Cortex of kidney (tissue), 1 donor: ENCODE measurements at places on chromosomes 12 and 14.

- DNase-seq = no peak
These were observed 105.1 kb upstream of the DCN start for GRCh38 chr12:91287753-91288152.

- no peak for DNase-seq
These were observed 77.5 kb upstream of the ABCD2 start for GRCh38 chr12:39697108-39697507.

DNA sequence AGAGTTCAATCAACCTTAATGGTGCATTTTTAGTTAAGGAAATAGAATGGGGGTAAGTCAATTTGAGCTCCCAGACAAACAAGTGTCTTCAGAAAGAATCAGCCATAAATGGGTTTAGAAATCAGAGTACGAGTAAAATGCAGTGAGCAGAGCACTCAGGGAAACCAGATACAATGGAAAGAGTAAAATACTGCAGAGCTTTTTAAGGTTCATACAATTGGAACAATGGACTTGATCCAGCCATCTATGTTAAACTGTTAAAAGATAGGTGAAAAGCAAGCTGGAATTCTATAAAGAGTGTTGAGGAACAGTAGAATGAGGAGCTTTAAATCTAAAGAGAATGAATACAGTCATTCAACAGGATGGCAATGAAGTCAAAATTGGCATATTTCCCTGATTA lies 23.8 kb upstream of the PCNX4 start:
- DNase-seq = no peak

GRCh38 chr12:112283546-112283945 lies 98.7 kb downstream of the HECTD4 start:
- DNase-seq = no peak

DNA sequence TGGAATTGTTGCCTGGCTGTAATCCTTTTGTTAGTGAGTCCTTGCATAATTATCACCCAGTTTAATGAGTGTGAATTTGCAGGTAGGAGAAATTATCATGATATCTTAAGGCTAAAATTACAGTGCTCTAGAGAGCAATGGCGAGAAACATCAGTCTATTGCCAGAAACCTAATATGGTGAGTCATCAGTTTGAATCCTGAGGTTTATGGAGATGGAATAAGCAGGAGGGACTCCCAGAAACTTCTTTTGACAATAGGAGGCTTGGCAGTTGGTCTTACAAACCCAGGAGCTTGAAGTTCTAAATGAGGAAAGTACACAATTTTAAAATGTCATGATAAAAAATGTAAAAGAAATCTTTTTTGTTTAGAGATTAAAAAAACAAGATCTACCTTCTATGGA lies 31.5 kb upstream of the CRADD start:
- no peak for DNase-seq

DNA sequence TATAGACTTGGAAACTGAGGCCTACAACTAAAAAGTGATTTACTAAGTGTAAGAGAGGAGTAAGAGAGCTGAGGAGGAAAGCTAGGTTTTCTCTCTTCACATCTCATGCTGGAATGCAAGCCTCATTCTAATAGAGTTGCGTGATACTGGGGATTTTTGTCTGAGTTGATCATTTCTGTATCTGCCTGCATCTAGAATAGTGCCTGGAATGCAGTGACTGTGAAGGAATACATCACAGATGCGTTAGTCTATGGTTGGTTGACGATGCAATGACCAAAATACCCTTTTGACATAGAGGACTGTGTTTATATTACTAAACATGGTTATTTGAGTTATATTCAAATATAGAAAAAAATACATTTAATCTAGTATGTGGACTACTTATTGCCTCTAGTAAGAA lies 9.2 kb upstream of the TMEM117 start:
- DNase-seq = no peak
